ENCODE measurements at places on chromosomes 2 and 18. TPM values are rescaled to one million over a fixed set of nuclear protein-coding genes. Genes with fewer than 3 reads are reported as not detected.

Gene EPHA4
- 17.5 TPM for total RNA-seq

Gene CXCR1
- total RNA-seq, result not detected

Gene SGPP2
- not detected for total RNA-seq

Gene TMEFF2
- total RNA-seq, result not detected

Measured in placental pericyte (primary cell).